Activated naive CD8-positive, alpha-beta T cell treated with anti-CD3 and anti-CD28 coated beads, Interleukin-2, amount 10 ng/mL, durations not matched to agents 7 days and 5 days (primary cell): ENCODE measurements at places on chromosomes 12 and 14. TPM values are rescaled to one million over a fixed set of nuclear protein-coding genes. Genes with fewer than 3 reads are reported as not detected.

DNA sequence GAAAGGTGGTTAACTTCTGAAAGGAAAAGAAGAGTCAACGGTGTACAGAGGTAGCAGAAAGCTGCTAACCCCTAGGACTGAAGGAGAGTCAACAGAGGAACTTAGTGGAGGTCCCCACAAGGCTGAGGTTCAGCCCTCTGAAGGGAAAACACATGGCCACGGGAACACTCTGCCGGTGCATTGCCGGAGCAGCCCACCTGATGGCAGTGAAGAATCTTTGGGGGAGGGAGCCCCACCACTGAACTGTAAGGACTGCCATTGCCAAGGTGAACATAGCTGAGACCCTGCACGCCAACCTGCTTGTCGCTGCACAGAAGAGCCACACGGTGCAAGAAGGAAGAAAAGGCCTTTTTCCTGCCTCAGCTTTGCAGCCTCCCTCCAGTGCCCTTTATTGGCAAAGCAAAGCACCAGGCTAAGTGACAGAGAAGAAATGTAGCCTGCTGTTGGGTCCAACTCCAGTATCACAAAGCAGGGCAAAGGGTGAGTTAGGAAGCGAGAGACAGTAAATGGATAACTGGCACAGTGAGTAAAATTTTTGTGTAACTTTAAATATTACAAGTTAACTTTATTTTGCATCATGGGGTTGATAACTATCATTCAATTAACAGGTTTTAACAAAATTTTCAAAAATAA is 76.9 kb downstream of the LIN52 start:
- DNase-seq = no peak

- DNase-seq = no peak
Measured at GRCh38 chr12:101995684-101996083, 66.1 kb downstream of the WASHC3 start.

DNA sequence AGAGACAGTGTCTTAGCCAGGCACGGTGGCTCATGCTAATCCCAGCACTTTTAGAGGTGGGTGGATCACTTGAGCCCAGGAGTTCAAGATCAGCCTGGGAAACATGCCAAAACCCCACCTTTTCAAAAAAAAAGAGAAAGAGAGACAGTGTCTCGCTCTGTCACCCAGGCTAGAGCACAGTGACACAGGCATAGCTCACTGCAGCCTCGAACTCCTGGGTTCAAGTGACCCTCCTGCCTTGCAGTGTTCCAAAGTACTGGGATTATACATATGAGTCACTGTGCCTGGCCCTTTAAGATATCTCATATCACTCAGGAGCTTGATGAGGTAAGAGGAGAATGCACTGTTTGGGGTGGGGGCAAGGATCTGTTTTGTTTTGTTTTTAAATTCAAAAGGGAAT is 48.1 kb upstream of the LTBP2 start:
- no peak for DNase-seq

- DNase-seq = no peak
Measured at GRCh38 chr12:2555487-2556082, 239.2 kb upstream of the FKBP4 start.

- DNase-seq = no peak
Measured at GRCh38 chr12:62762645-62763044, 172.3 kb downstream of the PPM1H start.

DNA sequence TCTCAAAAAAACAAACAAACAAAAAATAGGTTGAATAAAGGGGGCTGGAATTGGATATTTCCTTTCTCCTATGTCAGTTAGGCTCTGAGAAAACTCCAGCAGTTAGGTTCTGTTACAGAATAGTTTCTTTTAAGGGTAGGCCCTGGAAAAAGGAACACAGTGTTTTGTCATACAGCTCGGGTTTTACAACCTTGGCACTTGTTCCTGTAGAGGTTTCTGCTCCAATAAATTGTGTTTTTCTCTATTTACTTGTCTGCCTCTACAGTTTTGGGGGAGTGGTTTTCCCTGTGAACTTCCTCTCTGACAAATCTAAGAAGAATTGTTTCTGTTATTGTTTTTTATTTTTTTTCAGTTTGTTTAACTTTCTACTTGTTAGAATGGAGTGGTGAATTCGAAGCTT is 167.6 kb downstream of the ACSS3 start:
- DNase-seq = no peak

- no peak for DNase-seq
Measured at GRCh38 chr12:28893365-28893764, 255.7 kb upstream of the FAR2 start.

DNA sequence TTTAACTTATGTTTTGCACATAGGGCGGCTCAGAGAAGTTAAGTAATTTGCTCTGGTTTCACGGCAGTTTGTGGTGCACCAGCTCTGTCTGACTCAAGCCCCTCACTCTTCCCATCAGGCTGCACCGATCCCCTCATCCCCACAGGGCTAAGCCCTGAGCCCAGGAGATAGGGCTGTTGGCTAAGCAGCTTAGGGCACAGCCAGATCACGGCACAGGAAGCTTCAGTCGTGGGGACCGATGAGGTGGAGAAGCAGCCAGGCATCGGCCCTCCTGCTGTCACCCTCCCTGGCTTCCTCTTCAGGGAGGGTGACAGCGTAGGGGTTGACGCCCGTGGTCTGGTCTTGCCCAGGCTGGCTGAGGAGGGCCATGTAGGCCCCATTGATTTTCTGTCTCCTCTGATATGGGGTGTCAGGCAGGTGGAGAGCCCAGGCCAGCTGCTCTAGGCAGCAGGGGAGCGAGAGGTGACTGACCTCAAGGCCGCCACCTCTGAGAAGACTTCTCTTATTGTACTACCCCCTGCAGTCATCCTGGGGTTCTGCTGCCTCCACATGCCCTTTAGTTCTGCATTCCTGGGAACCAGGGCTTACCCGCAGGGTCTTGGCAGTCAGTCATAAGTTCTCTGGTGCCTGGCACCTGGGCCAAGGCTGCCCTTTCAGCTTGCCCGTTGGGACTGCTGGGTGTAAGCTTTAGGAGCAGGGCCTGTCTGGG is 166.4 kb downstream of the TSPAN9 start:
- DNase-seq = no peak

DNA sequence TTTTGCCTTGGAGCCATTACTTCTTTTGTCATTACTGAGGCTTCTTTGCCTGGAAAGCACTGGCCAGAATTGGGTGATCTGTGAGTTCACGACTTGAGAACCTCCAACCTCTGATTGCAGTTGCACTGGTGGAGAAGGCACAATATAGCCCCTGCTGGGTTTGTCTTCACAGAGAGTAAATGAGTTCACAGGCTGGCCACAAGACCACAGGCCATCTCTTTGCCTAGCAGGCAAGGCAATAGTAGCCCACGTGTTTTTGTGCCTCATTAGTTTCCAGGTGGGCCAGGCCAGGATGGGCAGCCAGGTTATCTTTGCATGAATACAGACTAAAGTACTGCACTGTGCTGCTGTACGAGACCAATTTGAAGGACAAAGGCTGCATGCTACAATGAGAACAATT is 468.8 kb downstream of the NRXN3 start:
- DNase-seq = no peak

- DNase-seq = no peak
Measured at GRCh38 chr12:95085612-95086011, 12.2 kb upstream of the NR2C1 start.

Gene PIP4K2C
- 24.1 TPM for total RNA-seq

Gene KCNK13
- 0.19 TPM for total RNA-seq
